ENCODE measurements at places on chromosomes 13 and 19.

- DNase-seq = no peak
Measured at GRCh38 chr19:31749231-31749630, 400.0 kb upstream of the TSHZ3 start.

GRCh38 chr19:47839913-47840312 lies 18.2 kb downstream of the CRX start:
- no peak for DNase-seq

- DNase-seq = no peak
Measured at GRCh38 chr19:17454576-17455071, 6.1 kb downstream of the NXNL1 start.

GRCh38 chr13:113043931-113044330 lies 61.7 kb upstream of the F7 start:
- no peak for DNase-seq

DNA sequence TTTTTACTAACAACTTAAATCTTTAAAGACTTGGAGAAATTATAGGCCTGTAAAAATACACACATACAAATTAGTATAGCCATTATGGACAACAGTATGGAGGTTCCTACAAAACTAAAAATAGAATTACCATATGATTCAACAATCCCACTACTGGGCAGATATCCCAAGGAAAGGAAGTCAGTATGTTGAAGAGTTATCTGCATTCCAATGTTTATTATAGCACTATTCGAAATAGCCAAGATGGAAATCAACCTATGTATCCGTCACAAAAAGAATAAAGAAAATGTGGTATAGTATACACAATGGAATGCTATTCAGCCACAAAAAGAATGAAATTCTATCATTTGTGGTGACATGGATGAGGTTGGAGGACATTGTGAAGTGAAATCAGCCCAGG lies 37.2 kb downstream of the SLITRK1 start:
- no peak for DNase-seq

DNA sequence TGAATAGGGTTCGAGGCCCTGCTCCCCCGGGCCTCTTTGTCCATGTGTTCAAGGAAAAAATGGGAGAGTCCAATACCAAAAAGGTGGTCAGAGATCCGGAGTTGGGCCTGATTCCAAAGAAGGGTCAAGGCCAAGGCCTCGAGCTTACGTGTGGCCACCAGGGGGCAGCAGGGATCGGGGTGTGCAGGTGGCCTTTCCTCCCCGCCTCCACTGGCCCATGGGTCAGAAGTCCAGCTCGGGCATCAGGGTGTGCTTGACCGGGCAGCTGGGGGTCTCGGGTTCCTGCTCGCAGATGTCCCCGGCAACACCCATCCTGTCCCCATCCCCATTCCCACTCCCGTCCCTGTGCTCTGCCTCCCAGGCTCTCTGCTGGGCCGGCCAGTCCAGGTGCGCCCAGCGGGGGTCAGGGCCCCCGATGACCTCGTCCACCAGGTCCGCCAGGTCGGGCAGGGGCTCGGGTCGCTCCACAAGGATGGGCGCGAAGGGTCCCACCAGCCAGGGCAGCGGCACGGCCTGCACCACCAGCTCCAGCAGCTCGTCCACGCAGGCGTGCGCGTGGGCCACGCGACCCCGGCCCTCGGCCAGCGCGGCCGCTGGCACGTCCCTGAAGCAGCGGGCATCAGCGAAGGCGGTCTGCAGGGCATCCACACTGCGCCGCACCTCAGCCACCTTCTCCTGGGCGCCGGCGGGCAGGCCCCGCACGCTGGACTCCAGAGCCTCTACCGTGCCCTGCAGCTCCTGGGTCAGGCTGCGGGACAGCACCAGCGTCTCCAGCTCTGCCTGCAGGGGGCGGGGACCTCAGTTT lies 5.2 kb upstream of the PLIN4 start:
- no peak for DNase-seq

GRCh38 chr13:102402290-102402689 lies 442 bp upstream of the FGF14 start:
- no peak for DNase-seq

DNA sequence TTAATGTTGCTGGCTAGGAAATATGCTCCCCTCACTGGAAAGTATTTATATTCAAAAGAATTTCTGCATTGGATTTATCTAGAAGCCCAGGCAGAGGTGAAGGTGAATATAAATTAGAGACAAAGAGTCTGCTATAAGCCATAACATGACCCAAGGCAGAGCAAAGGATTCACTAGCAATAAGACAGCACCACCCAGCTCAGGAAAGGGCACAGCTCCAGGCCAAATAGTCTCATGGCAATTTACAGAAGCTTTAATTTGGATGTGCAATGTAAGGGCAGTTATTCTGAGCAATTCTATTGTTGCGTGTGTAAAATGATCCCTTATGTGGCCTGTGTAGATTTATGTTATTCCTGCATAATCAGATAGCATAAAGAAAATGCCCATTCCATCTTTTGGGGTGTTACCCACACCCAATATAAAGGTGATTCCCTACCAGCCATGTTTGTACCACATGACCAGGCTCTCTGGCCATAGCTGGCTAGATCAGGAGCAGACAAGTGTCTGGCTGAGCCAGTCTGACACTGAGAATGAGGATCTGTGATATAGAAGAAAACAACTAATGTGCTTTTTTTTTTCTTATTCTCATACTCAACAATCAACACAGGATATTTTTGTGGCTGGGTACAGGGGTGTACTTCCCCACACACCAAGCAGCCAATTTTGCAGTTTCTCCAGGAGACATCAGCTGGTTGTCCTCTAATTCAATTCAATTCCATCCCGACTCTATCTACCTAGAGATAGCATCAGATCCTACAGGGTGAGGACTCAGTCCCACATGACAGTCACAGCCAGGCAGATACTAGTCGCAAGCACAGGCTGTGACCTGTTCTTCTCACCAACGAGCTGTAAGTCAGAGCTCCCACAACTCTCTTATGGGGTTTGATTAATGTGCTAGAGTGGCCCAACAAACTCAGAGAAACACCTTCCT lies 181.4 kb downstream of the KCTD15 start:
- no peak for DNase-seq

DNA sequence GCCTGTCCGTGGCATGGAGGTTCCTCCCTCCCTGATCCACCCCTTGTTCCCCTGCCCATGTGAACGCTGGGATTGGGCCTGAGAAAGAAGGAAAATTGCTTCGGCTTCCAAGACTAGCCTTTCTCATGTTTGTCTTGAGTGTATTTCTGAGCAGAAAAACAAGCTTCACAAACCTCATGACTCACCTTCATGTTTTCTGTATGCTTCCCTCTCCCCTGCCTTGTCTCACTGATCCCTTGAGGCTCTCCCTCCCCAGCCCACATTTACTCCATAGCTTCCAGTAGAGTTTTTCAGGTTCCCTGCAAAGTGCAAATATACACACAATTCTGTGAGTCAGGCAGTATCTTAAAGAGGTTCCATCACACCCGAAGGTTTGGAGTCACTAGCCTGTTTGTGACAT lies 572.4 kb downstream of the UQCRFS1 start:
- no peak for DNase-seq

- DNase-seq = no peak
Measured at GRCh38 chr13:51255556-51255955, 33.4 kb downstream of the FAM124A start.

- DNase-seq = no peak
Measured at GRCh38 chr19:20414120-20414519, 151.5 kb downstream of the ZNF737 start.

DNA sequence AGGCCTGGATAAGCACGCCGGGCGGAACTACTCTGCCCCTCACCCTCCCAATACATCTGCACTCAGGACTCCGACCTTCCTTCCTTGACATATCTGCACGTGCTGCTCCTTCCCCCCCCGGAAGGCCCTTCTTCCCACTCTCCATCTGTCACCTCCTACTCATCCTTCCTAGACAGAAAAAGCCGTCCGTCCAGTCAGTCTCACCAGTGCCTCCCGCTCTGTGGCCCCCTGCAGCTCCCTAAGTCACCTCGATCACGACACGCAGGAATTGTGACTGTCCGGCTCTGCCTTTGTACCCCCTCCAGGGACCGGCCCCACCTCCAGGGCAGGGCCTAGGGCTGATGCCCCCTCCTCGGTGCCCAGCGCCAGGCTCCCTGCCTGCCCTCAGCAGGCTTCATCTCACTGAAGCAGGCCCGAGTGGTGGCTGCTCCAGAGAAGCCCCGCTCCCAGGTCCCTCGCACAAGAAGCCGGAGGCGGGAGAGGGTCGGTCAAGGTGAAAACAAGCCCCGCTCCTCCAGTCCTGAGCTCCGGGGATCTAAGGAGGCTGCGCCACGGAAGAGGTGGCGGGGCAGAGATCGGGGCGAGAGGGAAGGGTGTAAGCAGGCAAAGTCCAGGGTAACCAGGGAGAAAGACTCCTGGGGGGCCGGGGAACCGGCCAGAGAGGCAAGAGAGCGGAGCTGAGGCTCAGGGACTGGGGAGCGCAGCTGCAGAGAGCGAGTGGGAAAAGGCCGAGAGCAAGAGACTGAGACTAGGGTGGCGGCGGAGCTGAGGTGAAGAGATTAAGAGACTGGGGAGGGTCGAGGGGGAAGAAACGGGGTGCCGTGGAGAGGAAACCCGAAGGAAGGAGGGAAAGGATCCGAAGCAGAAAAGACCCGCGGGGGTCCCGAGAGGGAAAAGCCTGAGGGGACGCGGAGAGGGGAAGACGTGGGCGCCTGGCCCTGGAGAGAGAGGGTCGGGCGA lies 1.1 kb downstream of the PPP6R1 start:
- no peak for DNase-seq

DNA sequence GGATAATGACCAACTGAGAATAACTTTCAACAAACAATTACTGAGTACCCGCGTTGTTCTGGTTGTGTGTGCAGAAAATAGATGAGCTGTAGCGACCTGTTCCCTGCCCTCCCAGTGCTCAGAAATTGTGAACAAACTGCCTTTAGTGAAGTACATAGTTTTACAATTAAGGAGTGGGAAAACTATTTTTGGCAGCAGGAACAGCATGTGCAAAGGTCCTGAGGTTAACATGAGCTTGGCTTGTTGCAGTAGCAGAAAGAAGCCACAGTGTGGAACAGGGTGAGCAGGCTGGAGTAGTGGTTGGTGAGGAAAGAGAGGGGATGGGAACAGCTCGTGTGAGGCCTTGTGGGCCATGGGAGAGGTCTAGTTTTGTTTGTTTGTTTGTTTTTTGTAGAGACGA lies 16.0 kb downstream of the RYR1 start:
- no peak for DNase-seq
